ENCODE measurements at places on chromosomes 12 and 14.
A peak's percentile ranks its signal among the peaks of the same experiment; 100 is the strongest.

DNA sequence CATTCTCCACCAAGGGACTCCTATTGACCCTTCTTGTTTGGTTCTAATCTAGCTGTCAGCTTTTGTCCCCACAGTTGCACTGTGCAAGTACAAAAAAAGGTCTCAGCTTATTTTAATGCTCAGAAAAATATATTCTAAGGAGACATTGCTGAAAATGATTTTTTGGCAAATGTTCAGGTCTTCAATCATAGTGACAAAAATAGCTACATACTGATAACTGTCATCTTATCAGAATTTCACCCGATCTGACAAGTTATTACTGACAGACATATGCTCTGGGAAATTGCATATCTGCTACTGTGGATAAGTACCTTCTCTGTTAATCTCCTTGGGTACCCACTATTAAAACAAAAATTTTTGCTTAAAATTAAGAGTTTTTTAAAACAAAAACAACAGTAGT is 263.6 kb downstream of the FLRT2 start:
- no peak for ATAC-seq

GRCh38 chr12:50185970-50186663 is 18.9 kb upstream of the CERS5 start:
- no peak for ATAC-seq

DNA sequence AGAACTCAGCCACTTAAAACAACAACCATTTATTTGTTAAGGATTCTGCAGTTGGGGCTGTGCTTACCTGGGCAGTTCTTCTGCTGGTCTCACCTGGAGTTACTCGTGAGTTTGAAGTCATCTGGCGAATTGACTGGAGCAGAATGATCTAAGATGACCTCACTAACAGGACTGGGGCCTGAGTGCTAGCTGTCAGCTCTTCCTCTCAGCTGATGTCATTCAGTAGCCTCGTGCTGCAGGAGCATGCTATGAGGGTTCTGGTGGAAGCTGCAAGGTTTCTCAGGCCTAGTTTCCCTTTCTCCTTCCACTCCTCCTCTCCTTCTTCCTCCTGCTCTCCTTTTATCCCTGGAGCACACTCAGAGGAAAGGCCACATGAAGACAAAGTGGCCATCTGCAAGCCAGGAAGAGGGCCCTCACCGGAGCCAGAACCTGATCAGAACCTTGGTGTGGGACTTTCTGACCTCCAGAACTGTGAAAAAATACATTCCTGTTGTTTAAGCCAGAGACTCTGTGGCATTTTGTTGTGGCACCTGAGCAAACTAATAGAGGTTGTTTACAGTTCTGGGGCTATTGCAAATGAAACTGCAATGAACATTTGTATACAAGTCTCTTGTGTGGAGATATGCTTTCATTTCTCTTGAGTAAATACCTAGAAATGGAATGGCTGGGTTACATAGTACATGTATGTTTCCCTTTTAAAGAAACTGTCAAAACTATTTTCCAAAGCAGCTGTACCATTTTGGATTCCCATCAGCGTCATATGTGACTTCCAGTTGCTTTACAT is 21.9 kb upstream of the MAP3K9 start:
- ATAC-seq = no peak

DNA sequence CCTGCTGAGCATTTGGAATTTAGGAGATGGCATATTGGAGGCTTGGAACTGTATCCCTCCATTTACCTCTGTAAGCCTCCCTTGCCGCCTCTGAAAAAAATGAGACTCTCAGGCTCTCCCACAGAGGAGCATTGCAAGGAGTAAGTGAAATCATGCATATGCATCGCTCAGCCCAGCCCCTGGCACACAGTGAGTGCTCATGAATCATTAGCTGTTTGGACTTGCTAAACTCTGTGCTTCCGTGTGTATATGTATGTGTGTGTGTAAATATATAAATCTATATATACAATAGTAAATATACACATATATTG is 17.1 kb upstream of the TBX3 start:
- ATAC-seq = no peak

DNA sequence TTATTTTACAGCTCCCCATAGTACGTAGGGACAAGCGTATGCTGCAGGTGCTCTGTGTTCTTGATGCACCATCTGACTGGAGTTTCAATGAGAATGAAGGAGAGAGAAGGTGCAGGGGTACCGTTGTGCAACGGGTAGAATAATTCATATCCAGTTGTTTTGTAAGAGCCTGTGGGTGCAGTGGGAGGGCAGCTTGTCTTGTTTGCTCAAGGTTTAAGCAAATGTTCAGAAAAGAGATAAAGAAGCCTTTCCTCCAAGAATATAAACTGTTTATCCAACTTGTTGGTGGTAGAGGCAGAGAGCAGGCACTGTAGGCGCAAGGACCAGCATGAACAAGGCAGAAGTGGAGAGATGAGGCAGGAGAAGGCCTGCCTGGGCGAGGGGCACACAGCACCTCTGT is 64.2 kb downstream of the ADCK1 start:
- ATAC-seq = no peak

DNA sequence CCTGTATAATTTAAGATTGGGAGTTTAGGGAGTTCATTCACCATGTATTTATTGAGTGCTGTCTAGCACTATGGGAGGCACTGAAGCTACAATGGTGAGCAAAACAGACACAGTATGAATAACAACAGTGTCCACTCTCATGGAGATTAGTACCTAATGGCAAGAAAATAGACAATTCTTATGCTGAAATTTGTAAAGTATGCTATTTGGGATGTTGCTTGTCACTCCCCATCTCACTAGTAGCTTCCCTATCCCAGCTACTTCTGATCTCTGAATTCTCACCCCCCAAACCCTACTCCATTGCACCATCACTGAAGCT is 4.0 kb downstream of the GDF11 start:
- ATAC-seq = no peak

- peak; percentile 80 for ATAC-seq
Measured at GRCh38 chr14:89767861-89768268, 186.7 kb downstream of the EFCAB11 start.

- ATAC-seq = peak; percentile 98
Measured at GRCh38 chr12:96177013-96177412, 17.2 kb upstream of the ELK3 start.

- no peak for ATAC-seq
Measured at GRCh38 chr14:101365329-101366158, 195.8 kb upstream of the DIO3 start.

GRCh38 chr12:117361347-117361751 is at the start of gene NOS1:
Gene NOS1 (minus strand): TSS chr12:117361626. CDS start chr12:117331069, 30,557 bp downstream.
- no peak for ATAC-seq

GRCh38 chr12:116532986-116533342 is 26.2 kb upstream of the MAP1LC3B2 start:
- no peak for ATAC-seq

- no peak for ATAC-seq
Measured at GRCh38 chr14:105647784-105648608, 121.6 kb downstream of the TMEM121 start.

GRCh38 chr12:19129486-19130223 is at the start of gene PLEKHA5:
Gene PLEKHA5 (plus strand): TSS chr12:19129733. CDS start chr12:19129800, 67 bp downstream.
- peak; percentile 52 for ATAC-seq

- ATAC-seq = no peak
Measured at GRCh38 chr12:58847901-58848600, 72.3 kb downstream of the LRIG3 start.

DNA sequence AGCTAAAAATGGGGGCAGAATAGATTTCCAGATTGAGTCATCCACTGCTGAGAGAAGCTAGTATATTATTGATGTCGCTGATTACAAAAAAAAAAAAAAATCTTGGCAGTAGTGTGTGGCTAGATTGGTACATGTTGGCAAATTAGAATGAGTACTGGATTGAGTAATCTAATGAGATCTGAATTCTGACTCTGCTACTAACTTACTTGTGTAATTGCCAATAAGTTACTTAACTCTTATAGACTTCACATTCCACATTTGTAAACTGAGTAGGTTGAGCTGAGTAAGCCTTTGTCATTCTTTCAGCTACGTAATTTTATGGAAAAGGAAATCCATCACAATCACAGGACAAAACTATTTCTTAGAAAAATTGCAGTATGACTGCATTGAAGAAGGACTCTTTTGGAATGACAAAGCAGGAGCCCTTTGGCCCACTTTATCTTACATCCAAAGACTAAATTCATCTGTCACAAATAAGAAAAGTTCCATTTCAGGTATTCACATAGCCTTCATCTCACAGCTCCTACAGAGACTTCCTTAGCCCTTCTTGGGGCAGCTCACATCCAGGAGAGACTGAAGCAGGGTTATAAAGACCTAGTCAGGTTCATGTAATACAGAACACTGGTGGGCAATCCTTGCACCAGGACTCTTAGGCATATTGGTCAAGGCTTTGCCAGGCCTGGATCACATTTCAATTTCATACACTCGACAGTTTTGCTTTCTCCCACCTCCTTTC is 197.3 kb upstream of the CPNE8 start:
- ATAC-seq = peak; percentile 60

DNA sequence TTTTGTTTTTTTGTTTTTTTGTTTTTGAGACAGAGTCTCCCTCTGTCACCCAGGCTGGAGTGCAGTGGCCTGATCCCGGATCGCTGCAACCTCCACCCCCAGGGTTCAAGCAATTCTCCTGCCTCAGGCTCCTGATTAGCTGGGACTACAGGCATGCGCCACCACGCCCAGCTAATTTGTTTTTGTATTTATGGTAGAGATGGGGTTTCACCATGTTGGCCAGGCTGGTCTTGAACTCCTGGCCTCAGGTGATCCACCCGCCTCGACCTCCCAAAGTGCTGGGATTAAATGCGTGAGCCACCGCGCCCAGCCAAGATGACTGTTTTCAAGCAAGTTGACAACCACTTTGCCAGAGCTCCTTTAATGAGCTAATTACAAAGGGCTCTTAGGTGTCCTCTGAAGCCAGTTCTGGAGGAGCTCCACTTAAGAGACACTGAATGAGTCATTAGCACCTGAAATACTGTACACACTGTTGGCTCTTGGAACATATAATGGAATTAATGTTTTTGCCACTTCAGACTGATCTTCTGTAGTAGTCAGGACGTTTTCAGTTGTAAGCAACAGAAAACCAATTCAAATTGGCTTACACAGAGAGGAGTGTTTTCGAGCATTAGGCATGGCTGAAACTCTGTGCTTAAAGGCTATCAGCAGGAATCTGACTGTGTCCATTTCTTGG is 55.4 kb upstream of the MED13L start:
- no peak for ATAC-seq

- ATAC-seq = no peak
Measured at GRCh38 chr12:109550281-109550680, 23.0 kb downstream of the MMAB start.

Data from activated T-helper 17 cell treated with anti-CD3 and anti-CD28 coated beads, Interleukin-2, amount 50 U/mL, for 72 hours (primary cell).